ENCODE measurements at places on chromosomes 3 and 15. TPM values are rescaled to one million over a fixed set of nuclear protein-coding genes. Genes with fewer than 3 reads are reported as not detected.

TRPM1 gene
- 0.17 TPM for polyA plus RNA-seq

DNA sequence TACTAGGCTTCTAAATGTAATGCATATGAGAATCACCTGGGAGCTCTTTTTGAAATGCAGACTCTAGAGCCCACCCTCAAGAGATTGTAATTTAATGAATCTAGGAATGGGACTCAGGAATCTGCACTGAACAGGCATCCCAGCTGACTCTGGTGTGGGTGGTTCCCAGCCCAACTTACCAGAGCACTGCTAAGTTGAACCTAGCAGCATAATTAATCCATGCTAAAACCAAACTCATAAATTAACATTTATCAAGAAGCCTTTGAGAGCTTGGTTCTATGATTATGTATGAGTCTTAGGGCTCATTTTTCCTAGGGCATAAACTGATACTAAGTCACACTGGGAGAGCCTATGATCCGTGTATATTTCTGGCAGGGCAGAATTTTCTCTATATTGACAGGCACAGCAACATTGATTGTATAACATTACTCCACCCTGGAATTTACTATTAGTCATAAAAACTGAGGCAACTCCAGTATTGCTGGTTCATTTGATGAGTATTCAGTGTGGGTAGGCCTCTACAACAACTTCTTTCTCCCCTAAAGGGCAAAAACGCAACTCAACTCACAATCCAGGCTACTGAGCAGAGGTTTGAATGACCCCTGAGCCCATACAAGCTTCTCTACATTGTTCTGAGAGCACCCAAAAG, 10.7 kb upstream of the CSTA start:
- DNase-seq = no peak

GRCh38 chr15:66716656-66717020, 14.6 kb downstream of the SMAD6 start:
- no peak for DNase-seq

DNA sequence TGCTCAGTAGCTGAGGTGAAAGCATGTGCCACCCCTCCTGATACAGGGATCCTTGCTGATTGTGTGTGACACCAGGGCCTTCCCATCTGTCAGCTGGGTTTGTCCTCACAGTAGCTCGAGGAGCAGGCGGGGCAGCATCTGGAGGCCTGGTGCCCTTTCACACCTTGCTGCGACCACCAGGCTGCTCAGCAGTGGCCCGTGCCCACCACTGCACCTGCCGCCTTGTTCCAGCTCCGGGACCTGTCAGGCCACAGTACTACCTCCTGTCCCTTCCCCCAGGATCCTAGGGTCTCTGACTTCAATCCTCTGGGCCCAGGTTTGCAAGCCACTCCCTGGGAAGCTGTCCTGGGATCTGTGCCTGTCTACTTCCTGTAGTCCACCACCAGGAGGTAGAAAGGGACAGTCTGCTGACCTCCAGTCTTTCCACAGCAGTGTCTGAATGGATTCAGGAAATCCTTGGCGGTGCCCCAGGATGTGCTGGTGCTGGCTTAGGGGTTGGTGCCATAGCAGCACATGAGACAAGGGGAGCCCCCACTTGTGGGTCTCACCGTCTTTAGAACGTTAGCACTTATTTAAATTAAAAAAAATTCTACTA, 27.5 kb downstream of the APBA2 start:
- peak; percentile 51 for DNase-seq

GRCh38 chr3:1578124-1578806, 485.4 kb downstream of the CNTN6 start:
- no peak for DNase-seq

GRCh38 chr3:112333002-112333380, at the start of gene CD200:
TSS of gene CD200 (plus strand) at chr3:112333156. CDS start at chr3:112333213, 57 bp downstream.
- DNase-seq = peak; percentile 88
